ENCODE measurements at places on chromosomes 5 and 9.

- DNase-seq, result no peak
Observed at GRCh38 chr5:67283988-67284487, 87.4 kb upstream of the CD180 start.

GRCh38 chr5:131996210-131997025 lies 15.0 kb downstream of the ACSL6 start:
- no peak for DNase-seq

DNA sequence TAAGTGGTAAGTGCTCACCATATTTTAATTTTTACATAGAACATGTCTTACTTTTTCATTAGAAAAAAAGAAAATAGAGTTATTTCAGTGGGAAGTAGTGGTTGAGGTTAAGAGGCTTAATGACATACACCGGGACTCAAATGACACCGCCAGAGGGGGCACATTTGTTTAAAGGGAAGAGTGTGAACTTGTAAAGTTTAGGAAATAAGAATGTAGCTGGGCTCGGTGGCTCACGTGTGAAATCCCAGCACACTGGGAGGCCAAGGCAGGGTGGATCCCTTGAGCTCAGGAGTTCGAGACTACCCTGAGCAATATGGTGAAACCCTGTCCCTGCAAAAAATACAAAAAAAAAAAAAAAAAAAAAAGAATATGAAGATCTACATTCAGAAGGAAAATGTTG lies 43.4 kb upstream of the TNFAIP8 start:
- no peak for DNase-seq

GRCh38 chr9:18338042-18338441 lies 135.9 kb upstream of the ADAMTSL1 start:
- DNase-seq, result no peak

DNA sequence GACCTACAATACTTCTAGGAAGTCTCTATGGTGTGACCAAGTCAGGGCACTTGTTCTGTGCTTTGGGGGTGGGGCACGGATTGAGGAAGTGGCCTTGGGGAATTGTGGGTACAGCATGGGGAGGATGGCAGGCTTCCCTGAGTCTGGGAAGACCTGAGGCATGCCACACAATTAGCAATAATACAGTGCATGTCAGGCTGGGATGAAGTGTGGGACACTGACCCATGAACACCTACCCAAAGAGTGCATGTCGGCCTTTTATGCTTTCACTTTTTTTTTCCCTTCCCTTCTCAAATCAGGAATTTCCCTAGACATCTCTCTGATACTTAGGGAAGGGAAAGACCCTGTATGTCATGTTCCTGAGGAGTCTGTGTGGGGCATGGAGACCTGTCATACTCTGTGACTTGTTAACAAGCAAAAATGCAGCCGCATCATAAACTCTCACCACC lies 146.4 kb downstream of the PALM2AKAP2 start:
- DNase-seq, result no peak

DNA sequence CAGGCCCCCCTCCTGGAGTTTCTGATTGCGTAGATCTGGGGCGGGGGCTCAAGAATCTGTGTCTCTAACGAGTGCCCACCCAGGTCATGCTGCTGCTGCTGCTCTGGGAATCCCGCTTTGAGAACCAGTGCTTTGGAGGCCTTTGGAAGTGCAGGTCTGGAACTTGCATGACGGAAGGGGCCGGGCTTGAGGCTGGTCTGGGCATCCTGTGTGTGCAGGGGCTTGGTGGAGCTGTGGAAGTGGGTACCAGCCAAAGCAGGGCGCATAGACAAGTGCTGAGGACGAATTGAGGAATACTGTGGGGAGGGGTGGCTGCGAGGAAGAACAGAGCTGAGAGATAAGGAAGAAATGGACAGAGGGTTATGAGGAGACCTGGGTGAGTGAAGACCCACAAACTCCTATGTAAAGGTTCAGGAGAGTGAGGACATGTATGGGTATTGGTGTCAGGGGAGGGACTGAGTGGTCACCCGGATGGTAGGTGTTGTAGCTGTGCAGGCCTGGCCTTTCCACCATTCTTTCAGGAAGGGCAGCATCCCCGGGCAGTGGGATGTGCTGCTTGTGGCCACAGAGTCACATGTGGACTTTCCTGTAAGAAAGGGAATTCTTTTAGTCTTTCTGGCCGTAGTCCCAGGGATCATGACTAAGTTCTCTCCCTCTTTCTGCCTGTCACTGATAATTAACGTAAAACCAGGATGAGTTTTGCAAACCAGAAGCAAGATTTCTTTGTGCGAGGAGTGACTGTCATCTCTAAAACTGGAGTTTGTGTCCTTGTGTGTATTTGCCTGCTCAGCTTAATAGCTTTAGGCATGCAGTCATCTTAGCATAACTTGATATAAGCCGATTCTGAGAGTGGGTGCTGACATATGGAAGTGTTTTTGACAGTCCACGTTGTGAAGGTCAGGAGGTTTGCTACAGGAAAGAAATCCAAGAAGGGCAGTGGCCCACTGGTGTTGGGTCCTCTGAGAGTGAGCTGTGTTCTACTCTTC lies 43.3 kb upstream of the TJP2 start:
- no peak for DNase-seq

DNA sequence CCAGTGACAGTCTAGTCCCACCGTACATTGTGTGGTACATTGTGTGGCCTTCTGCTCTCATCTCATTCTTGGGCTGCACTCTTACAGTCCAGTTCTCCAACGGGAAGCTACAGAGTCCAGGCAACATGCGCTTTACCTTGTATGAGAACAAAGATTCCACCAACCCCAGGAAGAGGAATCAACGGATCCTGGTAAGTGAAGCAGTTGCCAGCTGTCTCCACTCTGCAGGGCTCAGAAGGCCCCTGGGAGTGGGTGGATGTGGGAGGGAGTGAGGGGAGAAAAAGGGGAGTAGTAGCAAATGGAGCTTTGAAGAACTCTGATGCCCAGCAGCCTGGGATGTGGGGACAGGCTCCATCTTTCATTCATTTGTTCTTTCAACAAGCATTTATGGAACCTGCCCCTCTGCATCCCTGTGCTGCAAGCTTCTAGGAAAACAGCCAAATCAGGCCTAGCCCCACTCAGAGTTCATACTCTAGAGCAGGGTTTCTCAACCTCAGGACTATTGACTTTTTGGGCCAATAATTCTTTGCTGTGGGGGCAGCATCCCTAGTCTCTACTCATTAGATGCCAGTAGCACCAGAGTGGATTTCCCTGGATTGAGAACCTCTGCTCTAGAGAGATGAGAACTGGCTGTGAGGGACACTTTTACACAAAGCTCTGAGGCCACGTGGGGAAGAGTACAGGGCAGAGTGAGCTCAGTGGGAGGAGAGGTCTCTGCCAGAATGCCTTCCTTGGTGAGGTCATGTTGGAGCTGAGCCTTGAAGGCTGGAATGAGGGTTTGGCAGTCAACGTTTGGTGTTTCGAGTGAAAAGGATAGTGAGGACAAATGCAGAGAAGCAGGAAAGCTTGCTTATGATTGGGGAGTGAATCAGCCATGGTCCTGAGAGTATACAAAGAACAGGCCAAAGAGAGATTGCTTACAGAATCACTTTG lies 1.1 kb downstream of the POLR1E start:
- DNase-seq, result no peak

GRCh38 chr9:98410185-98410697 lies 154.8 kb upstream of the TBC1D2 start:
- DNase-seq, result no peak

DNA sequence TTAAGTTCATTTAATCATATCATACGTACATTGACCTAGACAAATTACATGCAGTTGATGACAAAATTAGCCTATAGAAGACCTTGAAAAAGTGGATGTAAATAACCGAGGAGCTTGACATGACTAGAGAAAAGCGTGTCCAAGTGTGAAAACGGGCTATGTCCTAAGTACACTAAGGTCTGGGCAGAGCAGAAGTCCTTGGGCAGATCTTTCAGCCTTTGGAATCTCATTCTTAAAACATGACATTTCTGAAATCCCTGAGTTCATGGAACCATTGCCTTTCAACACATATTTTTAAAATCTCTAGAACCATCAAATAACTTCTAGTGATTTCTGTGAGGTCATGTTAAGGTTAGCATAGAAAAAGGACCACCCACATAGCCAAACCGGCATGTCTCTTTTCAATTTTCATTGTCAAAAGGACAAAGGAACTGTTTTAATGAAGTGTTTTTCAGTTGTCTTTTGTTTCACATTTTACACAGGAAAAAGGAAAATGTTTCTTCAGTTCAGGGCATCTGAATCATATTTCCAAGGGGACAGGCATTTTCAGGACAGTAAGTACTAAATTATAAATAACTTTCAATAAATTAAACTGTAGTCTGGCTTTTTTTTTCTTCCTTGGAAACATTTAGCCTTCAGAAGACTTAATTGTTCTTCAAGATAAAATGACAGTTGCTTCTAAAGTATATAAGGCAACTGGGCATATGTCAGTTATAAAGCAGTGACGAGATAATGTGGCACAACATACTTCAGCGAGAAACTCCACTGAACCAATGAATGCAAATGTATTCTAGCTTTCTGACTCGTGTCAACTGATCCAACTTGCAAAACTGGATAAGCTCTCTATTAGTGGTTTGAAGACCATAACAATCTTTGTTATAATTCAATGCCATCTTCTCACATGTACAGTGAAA lies 416.8 kb downstream of the NFIB start:
- DNase-seq, result no peak

DNA sequence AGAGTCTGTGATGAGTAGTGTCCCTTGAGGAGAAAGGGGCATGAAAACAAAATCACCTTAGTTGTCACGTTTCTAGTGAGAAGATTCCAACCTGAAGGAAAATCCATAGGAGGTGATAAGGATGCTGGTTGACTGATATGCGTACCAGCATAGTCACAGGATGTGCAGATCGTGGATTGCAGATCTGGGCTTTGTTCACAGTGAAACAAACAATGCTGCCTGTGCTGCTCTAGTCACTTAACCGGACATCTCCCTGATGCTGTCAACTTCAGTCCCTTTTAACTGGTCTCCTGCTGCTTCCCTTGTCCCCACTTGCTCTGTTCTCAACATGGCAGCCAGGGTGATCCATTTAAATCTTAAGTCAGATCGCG lies 89.7 kb downstream of the IQGAP2 start:
- no peak for DNase-seq

DNA sequence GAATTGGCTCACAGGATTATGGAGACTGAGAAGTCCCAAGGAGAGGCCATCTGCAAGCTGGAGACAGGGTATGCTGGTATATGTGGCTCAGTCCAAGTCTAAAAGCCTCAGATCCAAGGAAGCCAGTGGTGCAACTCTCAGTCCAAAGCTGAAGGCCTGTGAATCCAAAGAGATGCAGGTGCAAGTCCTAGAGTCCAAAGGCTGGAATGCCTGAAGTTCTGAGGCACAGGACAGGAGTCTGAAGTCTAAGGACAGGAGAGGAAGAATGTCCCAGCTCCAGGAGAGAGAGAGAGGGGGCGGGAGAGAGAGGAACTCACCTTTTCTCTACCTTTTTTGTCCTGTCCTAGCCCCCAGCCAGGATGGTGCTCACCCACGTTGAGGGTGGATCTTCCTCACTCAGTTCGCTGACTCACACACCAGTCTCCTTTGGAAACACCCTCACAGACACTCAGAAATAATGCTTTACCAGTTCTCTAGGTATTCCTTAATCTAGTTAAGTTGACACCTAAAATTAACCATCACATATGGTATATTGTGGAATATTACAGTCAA lies 49.6 kb downstream of the KCNN2 start:
- no peak for DNase-seq

GRCh38 chr9:114629563-114630090 lies 18.5 kb downstream of the TMEM268 start:
- DNase-seq, result no peak
